ENCODE measurements at places on chromosomes 13 and 19.

DNA sequence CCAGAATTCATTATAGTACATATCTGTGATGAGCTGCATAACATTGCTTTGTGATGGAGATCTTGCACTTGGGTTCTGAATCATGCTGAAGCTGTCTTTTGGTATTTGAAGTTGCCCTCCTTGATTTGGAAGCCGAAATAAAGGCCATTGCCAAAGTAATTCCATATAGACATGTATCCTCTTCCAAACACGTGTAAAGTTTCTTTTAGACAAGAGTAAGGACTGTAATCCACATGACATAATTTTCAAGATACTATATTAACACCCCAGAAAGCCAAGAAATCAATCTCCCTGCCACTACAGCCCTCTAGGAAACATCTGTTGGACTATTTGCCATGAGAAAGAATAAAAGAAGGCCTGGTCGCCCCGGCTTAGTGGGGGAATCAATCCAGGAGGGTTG lies 754.2 kb downstream of the FGF9 start:
- DNase-seq, result no peak

- peak; percentile 39 for DNase-seq
Measured at GRCh38 chr19:49677231-49677900, at the start of gene PRMT1. PRMT1 (plus strand) TSS chr19:49677271; CDS start chr19:49677281, 10 bp downstream.

GRCh38 chr13:39510316-39510695 lies 92.7 kb downstream of the LHFPL6 start:
- DNase-seq, result no peak

- no peak for DNase-seq
Measured at GRCh38 chr13:95642028-95642621, 2.4 kb downstream of the DZIP1 start.

DNA sequence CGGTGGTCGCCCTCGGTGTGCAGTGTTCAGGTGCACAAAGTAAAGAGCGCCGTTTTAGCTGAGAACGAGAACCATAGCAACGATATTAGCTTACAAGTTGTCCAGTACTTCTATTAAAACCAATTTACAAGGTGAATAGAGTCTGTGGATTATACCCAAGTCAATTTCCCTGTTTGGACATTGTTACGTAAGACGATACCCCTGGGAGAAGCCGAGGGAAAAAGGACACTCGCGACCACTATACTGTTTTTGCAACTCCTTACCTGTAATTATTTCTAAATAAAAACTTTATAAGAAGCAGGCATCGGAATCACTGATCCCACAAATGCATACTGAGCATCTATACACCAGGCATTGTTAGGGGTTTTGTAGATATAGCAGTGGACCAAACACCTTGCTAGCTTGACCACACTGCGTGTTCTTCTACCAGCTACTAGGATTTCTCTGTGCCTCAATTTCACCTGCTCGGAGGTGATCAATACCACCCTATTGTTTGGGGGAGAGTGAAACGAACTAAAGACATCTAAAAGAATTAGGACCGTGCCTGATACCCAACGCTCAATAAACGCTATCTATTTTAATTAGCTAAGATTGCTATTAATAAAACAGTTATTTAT lies 488 bp upstream of the EEF2 start:
- DNase-seq, result peak; percentile 15

DNA sequence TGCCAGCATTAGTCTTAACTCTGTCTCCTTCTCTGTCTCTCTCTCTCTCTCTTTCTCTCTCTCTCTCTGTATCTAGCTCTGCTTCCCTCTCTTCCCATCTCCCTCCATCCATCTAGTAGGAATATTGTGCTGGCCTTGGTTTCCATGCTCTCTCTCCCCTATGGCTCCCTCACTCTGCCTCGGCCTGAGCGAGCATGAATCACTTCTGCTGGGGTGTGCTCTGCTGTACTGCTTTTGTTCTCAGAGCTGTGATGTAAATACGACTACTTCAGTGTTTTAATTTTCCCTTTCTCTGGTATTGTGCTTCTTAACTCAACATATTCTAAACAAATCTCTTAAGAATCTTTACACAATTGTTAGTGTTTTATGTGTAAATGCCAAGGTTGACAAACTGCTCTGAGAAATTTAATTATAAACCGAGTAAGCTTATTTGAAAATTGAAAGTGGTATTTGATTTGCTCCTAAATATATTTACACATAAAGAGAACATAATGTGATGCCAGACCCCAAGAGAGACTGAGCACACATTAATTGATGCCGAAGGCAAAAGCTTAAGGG lies 211.5 kb upstream of the KL start:
- no peak for DNase-seq

DNA sequence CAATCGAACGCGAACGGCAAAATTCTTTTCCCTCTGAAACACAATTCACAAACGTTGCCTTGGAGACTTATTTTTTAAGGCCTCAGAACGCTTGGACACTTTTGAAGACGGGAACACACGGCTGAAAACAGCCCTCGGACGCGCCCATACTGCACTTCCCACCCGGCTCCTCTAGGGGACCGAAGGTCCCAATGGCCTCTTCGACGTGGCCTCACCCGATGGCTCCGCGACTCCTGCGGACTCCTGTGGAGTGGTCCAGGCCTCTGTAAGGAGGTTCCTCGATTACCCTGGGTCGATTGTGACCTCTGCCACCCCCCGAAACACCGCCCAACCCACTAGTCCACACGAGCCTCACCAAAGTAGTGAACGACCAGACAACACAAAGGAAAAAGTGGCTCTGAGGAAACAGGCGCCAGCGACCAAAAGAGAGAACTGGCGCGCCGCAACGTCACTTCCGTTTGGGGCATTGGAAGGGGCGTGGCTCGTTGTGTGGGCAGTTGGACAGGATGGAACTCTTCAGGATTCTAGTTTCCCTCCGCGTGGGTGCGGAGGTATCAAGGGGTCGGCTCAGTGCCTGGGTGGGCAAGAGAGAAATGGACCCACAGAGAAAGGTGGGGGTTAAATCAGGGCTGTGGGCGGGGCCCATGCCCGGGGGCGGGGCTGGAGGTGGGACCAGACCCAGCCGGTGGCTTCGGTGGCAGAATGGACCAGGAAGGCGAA lies at the start of gene ZNF560:
ZNF560 (minus strand) TSS at position 434 of the 720 bp plus-strand sequence. CDS start 23,303 bp downstream, outside the sequence.
- peak; percentile 11 for DNase-seq

GRCh38 chr13:113862931-113863523 lies 849 bp downstream of the GAS6 start:
- DNase-seq, result no peak

- DNase-seq, result no peak
Measured at GRCh38 chr19:49421878-49422202, 1.4 kb downstream of the PTH2 start.

DNA sequence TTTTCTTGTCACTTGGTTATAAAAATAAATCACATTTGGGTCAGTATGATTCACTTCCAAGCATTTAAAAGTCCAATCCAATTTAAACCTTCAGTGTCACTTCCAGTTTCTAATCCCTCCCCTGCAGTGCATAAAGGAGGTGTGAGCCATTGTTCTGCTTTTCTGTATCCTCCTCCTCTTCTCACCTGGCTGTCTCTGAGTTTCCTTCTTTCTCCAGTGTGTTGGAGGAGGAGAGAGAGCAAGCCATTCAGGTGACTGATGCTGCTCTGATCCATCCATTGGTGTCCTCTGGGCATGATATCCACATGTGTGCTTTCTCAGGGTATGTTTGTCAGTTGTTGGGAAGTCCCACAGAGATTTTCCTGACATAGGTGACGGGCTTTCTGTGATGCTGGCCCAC lies 1.2 kb downstream of the NUDT15 start:
- no peak for DNase-seq

DNA sequence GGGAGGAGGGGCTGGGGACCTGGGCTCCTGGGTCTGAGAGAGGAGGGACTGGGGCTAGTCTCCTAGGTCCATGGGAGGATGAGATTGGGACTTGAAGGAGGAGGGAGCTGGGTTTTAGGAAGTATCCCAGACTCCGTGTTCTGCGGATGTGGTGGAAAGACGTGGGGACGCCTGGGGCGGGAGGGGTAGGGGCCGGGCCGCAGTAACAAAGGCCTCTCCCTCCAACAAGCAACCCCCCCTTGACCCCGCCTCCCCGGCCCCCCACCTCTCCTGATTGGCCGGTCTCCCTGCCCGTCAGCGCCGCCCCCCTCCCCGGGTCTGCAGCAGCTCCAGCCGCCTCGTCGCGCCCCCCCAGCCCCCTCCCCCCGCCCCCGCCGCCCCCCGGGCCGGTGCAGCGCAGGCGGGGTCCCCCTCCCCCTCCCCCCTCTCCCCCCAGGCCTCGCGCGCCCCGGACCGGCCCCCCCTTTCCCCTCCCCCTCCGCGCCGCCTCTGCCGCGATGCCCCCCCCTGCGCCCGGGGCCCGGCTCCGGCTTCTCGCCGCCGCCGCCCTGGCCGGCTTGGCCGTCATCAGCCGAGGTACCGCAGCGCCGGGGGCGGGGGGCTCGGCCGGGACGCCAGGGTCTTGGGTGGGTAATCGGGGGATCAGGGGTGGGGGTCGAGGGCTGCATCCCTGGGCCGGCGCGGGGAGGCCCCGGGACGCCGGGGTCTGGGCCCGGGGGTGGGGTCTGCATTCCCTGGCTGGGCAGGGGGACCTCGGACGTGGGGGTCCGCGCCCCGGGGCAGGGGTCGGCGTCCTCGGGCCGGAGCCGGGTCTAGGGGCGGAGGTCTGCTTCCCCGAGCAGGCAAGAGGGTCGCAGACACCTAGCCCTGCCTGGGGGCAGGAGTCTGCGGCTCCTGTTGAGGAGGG lies at the start of gene IGLON5:
IGLON5 (plus strand) TSS at position 294 of the 907 bp plus-strand sequence; CDS start at position 498, 204 bp downstream.
- DNase-seq, result no peak

GRCh38 chr13:73195091-73195490 lies 136.3 kb downstream of the KLF5 start:
- no peak for DNase-seq

DNA sequence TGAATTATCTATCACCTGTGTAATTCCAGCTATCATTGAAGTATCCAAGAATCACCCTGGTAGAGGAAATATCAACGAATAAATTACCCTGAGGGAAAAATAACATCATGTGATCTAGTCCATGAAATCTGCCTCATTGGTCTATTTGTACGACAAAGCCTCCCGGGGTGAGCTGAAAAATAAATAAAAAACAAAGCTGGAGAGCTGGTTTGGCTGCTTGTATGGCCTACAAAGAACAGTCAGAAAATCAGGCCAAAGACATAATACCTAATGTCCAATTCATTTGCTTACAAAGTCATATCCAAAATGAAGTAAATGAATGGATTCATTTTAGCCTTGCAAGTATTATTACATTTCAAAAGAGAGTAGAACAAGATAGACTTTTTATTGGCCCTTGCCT lies 449.9 kb downstream of the KLF12 start:
- no peak for DNase-seq

DNA sequence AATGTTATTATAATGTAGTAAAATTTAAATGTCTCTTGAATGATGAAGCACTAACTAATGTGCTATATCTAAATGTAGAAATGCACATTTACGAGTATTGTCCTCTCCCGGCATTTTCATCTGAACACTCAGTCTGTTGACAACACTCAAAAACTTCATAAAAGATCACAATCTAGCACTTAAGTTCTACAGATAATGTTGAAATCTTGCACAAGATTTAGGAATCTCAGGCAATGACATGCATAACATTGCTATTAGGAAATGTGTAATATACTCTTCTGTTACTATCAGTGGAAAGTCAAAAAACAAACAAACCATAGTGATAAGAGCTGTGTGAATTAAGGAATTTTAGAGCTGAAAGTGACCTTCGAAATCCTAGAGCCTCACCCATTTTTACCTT lies 37.5 kb upstream of the XPO4 start:
- no peak for DNase-seq

DNA sequence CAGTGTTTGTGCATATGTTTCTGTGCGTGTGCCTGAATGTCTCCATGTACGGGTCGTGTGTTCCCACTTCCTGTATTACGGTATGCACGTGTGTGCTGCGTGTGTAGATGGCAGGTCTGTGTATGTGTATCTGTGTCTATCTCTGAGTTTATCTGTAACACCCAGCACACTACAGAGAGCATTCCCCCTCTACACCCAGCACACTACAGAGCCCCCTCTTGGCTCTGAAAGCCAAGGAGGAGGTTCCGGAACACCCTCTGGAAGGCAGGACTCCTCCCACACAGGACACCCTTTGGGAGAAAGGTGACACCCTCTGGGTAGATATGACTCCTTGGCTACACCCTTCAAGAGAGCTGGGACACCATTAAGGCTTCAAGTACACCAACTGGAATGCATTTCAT lies 2.1 kb upstream of the ERFL start:
- no peak for DNase-seq

GRCh38 chr13:40109351-40109844 lies 453.9 kb downstream of the COG6 start:
- DNase-seq, result peak; percentile 66

GRCh38 chr13:111410232-111411021 lies 90.0 kb downstream of the TEX29 start:
- no peak for DNase-seq

- no peak for DNase-seq
Measured at GRCh38 chr19:46736531-46737297, 9.1 kb upstream of the FKRP start.

DNA sequence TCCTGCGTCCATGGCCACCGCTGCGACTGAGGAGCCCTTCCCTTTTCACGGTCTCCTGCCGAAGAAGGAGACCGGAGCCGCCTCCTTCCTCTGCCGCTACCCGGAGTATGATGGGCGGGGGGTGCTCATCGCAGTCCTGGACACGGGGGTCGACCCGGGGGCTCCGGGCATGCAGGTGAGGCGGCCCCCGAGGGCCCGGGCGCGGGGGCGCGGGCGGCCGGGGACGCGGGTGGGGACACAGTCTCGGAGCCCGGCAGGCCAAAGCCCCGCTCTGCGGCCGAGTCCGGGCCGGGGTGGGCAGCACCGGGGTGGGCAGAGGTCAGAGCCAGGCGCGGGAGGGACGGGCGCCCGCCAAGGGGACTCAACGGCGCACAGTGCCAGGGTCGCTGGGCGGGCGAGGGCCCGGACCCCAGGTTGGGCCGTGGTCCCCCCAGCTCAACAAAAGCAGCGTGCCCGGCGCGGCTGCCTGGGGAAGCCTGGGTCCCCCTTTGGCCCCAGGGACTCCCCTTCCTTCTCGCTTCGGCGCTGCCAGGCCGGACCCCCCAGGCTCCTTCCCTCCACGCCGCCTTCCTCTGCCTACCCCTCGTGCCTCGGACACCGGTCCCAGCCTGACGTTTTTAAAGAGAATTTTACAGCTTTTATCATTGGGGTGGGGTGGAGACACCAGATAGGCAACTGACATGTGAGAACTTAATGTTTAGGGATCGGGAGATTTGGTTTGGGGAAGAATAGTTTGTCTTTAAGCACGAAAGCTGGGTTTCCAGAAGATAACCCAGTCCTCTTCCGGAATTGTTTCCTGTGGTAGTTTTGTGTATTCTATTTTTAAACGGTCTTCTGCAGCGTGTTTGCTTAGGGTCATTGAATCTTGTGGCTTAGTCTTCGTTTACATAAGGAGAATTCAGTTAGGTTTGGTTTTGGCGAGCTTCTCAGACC lies 509 bp downstream of the TPP2 start:
- peak; percentile 32 for DNase-seq

GRCh38 chr13:47521890-47522487 lies 479.1 kb downstream of the SUCLA2 start:
- DNase-seq, result no peak

DNA sequence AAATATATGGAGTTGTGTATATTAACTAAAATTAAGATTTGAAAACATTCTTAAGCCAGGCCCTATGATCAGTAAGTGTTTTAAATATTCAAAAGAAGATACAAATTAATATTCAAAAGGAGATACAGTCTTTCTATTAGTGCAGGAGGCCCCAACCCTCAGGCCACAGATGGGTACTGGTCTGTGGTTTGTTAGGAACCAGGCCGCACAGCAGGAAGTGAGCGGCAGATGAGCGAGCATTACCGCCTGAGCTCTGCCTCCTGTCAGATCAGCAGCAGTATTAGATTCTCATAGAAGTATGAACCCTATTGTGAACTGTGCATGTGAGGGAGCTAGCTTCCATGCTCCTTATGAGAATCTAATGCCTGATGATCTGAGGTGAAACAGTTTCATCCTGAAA lies 232.9 kb downstream of the FOXO1 start:
- DNase-seq, result no peak

- no peak for DNase-seq
Measured at GRCh38 chr13:51551416-51551815, 32.8 kb upstream of the WDFY2 start.
